ENCODE measurements at places on chromosomes 1 and 21.

DNA sequence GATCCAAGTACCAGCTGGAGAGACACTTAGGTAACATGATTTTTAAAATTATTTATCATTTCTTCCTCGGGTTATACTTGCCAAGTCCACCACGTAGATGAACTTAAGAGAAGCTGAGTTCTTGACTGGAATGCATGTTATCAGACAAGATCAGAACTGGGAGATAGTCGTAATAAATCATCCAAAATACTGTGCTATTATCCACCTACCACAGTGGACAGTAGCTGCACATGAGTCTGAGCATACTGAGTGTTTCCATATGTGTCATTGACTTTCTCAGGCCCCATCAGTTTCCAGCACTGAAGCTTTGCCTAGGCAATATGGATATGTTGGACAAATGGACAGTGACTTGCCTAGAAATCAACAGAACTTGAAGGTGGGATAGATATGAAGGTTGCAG is 77.9 kb upstream of the RRP15 start:
- DNase-seq: no peak

DNA sequence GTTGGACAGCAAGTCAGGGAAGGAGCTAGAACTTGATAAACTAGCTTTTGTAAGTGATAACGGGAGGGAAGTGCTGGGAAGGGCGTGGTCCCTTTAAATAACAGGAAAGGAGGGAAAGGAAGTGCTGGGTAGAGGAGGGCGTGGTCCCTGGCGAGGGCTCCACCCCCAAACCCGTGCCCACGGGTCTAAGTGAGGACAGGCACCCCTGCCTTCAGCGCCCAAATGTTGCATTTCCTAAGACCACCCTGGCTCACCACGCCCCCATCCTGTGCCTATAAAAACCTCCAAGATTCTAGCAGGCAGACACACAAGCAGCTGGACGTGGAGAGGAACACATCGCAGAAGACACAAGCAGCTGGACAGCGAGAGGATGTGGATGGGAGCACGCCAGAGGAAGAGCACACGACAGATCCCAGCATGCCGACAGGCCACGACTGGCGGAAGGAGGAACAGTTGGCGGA is 58.5 kb downstream of the PALMD start:
- DNase-seq: no peak

DNA sequence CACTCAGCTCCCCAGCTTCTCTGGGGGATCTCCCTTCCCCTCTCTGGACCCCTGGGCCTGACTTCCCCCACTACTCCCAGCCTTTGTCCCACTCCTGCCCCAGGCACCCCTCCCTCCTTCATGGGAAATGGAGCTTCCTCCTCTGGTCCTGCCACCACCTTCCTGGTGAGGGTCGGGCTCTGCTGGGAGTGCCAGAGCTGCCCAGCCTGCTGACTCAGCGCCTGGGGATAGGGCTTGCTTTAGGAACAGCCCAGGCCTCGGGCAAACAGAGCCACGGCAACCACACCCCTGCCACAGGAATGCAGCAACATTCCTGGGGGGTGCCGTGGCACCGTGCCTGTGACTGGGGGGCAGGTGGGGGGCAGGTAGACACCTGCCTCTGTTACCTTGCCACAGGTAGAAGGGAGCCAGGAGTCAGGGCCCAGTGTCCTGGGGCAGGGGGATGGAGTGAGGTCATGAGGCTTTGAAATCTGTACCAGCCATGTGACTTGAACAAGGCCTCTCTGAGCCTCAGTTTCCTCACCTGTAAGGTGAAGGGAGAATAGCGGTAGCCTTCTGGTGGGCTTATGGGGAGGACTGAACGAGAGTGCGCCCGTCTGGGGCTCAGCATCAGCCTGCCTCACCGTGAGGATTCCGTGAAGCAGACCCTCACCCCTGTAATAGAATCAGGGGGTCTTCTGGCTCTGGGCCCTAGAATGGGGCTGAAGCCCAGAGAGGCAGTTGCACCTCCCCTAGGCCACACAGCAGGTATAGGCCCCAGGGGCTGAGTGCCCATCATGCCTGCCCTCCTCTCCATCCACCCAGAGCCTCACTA is 17.8 kb upstream of the EPHA2 start:
- DNase-seq: peak; percentile 76

DNA sequence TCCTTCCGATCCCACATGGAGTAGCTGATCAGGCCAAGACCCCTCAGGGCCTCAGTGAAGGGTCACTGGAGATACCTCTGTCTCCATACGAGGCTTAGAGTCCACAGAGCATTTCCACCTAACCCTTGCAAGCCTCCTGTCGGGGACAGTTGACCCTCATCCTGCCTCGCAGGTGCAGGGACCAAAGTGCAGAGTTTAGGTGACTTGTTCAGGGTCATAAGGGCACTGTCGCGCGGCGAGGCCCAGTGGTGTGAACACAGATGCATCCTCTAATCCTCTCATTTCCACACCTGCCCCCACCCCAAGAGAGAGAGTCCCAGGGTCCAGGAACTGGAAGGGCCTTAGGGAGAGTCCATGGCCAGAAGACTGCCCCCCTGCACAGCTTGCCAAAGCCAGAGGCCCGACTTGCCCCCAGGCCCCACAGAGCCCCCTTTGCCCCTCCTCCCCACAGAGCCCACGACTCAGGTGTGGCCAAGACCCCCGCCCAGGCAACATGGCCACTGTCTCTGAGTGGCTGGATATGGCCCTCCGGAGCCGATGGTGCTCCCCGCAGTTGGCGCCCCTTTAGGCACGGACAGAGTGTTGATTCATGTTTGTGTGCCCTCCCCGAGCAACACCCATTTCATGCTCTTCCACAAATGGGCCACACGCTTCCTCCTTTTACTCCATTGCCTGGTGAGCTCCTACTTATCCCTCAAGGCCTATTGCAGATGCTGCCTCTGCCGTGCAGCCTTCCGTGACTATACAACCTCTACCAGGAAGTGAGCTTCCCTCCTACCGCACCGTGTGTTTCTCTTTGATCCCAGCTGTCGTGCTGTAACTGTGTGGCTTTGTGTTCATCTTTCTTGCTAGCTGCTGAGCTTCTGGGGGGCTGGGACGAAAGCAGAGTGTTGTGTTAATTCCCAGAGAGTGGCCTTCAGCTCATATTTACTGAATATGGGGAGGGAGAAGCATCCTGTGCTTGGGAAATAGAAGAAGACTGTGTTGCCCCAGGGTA is 1.7 kb downstream of the TRPM2 start:
- DNase-seq: no peak

DNA sequence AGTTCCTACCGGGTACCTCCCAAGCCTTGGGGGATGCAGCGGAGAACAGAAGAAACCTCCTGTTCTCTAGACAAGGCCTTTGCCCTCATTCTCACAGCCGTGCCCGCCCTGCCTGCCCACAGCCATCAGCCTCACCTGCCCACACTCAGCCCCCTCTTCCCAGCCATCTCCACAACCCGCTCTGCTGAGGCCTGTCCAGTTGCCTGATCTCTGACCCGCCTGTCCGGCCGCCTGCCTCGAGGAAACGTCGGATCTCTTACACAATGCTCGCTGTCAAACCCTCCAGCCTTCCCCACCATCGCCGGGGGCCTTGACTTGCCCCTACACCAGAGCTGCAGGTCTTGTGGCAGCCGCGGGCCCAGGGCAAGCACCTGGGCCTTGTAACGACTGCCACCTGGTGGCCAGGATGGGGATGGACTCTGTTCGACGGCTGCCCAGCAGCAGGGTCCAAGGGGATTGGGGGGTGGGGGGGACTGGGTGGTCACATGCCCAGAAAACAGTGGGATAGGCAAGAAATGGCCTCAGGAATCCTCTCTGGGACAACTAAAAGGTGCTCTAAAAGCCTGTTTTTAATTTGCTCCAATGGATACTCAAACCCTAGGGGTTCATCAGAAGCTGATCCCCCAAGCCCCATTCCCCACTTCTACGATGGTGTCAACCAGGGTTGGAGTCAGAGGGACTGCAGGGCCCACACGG is 31.0 kb downstream of the SLC45A1 start:
- DNase-seq: peak; percentile 58

- no peak for DNase-seq
Observed at GRCh38 chr21:35475009-35475408, 425.9 kb upstream of the RUNX1 start.

- peak; percentile 10 for DNase-seq
Observed at GRCh38 chr1:36408479-36408878, 10.8 kb upstream of the LSM10 start.

DNA sequence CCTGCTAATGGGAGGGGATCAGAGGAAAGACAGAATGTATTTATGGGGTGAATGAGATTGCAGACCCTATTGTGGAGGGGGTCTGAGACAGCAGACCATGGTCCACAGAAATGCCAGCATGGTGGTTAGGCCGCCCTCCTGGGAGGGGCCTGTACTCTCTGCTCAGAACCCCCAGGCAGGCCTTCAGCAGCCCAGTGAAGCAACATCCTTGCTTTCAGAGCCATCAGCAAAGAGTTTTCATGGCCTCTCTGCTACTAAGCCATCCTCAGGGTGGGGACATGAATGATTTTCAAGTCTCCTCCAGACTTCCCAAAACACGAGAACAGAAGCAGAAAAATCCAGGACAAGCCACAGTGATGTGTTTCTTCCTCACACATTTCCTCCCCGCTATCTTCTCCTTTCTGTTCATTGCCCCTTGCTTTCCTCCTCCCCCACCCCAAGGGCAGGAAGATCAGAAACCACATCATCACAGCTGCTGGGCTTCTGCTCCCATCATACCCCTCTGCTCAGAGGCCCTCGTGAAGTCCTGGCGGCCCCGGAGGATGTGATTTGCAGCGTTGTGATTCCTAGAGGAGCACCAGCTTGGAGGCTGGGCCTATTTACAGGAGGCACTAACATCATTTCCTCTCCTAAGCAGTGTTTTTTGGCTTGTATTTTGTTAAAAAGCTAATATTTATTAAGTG is 48.0 kb downstream of the ABCA4 start:
- DNase-seq: no peak

DNA sequence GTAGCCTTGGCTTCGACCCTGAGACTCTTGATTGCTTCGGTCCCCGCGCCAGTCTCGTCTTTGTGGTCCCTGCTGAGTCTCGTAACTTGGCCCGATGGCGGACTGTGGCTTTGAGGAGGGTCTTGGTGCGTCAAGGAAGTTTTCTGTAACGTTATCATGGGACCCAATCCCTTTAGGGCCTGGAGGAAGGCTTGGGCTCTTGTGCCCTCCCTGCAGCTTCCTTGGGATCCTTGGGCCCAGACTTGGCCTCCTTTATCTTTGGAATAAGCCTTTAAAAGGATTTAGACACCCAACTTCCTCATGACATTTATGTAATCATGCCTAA is 371 bp downstream of the ZMPSTE24 start:
- peak; percentile 32 for DNase-seq

DNA sequence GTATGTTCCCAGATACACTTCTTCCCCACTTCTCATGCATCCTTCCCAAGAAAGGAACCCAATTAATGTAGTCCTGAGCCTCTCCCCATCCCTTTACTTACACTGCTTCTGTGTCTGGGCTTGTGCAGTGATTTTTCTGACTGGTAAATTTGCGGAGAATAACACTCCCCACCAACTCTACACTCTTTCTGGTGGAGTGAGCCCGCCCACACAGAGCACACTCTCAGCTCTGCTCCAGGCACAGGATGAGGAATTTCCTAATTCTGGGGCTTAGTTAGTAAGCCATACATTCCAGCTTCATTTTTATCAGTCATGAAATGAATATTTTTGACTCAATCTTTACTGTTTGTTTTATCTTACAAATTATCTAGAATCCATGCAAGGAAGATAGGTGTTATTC is 38.6 kb downstream of the FMO4 start:
- DNase-seq: no peak

- peak; percentile 92 for DNase-seq
Observed at GRCh38 chr1:77538956-77539518, 143.4 kb downstream of the ZZZ3 start.

DNA sequence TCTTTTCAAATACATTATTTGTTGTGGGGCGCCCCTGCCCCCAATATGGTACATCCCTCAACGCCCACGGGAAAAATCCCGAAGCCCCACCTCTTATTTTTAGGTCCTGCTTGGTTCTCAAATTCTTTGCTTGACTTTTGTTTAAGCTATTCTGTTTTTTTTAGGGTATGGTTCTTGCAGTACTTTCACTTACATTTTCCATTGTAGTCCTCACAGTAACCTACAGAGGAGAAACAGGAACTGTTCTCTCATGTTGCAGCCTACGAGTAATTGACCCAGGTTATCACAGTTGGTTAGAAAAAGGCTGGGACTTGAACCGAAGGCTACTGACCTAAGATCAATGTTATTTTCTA is 697 bp upstream of the C21orf91 start:
- DNase-seq: no peak

DNA sequence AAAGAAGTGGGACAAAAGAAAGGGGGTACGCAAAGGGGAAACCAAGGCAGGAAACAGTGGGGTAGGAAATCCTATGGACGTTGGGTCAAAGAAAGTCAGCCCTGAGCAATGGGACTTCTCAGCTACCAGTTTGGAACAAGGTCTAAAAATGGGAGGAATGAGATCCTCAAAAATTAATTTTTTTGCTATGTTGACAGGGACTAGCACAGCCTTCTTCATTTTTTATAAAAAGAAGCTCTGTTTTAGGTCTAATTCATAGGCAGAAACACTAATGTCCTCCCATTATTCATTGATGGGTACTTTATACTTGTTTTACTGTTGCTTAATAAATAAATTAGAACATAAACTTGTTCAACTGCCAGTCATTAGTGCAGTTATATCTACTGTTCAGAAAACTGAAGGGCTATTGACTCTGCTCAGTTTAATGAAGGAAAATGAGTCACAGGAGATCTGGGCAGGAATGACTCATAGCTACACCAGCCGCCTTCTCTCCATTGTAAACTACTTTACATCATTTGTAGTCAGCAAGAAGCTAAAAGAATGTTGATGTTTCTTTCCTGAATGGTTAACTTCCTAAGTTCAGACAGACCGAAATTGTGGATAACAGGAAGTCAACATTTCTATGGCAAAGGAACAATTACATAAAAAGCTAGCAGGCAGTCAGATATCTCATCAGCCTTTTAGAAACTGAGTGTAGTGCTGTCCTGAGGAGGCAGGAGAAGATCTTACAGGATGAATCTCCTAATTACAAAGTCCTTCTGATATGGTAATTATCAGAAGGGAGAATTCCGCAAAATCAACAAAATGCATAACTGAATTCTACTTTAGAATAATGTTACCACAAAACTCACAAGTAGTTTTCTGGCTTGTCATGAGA is 356.4 kb upstream of the PKN2 start:
- DNase-seq: peak; percentile 93

DNA sequence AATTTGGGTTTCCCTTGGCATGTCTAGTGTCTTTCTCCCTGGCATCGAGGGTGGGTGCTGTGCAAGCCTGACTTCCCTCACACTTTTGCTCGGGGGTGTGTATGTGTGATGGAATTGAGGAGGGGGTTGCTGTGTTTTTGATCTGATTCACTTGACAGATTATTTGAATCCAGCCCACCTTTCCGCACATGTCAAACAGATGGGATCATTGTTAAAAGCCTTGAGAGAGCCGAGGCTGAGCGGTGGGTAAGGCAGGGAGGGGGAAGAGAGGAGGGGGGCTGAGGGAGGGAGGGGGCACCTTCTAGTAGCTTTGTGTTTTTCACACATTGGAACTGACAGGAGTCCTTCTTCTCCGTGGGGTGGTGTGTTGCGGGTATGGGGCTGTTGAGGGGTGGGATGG is 90.0 kb downstream of the PAPPA2 start:
- no peak for DNase-seq

DNA sequence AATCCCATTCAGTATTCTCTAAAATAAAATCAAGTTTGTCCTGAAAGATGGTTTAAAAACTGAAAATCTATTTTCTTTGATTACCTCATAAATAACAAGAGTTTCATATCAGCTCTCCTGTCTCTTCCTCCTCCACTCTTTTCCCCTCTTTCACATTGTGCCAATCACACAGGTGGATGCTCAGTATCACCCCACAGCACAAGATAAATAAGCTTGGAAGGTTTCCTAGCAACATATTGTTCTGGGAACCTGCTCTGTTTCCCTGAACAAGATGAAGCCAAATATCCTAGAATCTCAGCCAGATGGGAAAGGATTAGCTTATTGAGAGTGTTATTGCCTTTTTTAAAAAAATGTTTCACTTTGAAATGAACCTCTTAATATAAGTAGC is 45.7 kb upstream of the CACYBP start:
- DNase-seq: no peak

Data from astrocyte of the spinal cord (primary cell).